Activated T-helper 17 cell treated with anti-CD3 and anti-CD28 coated beads, Interleukin-2, amount 50 U/mL, for 72 hours (primary cell): ENCODE measurements at places on chromosomes 4 and X. TPM values are rescaled to one million over a fixed set of nuclear protein-coding genes. Genes with fewer than 3 reads are reported as not detected.
A peak's percentile ranks its signal among the peaks of the same experiment; 100 is the strongest.

The GUCY1A1 gene
- not detected for total RNA-seq

DNA sequence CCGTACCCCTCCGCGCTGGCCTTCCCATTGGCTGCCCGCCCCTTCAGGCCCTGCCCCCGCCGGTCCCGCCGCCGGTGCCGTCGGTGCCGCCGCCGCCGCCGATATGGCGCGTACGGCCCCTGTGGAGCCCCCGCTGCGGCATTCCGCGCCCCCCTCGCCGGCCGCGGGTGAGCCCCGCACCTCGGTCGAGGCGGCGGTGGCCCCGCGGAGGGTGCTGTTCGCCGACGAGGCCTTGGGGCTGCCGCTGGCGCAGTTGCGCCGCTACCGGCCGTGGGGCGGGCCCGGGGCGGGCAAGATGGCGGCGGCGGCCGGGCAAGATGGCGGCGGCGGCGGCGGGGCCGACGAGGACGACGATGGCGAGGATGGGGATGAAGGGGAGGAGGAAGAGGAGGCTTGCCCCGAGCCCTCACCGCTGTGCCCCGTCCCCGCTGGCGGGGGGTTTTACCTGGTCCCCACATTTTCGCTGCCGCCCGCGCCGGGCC is at the start of gene PPP1R3F:
Gene PPP1R3F (plus strand): TSS at position 27 of the 482 bp plus-strand sequence. CDS start 77 bp downstream, at position 104.
- ATAC-seq, result peak; percentile 5

- ATAC-seq, result no peak
These were observed 103.3 kb upstream of the RBPJ start for GRCh38 chr4:26217481-26217880.

GRCh38 chrX:151985955-151986354 is 11.5 kb upstream of the GABRE start:
- no peak for ATAC-seq

GRCh38 chrX:18973527-18974192 is 10.3 kb downstream of the PHKA2 start:
- ATAC-seq, result no peak

DNA sequence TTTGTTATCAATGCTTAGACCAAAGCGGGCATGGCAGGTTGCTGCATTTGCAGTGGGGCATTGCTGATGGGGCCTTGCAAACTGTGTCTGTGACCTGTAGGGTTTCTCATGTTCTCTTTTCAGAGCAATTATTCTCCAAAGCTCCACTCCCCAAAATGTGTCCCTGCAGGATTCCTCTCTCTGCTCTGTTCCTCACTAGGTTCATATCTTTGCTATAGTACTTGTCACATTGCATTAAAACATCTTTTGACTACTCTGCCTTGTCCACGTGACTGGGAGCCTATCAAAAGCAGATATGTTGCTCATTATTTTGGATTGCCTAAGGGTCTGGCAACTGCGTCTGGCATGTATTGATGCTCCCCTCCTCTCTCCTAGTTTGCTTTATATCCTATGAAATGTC is 177.7 kb upstream of the MID1 start:
- no peak for ATAC-seq

- no peak for ATAC-seq
These were observed 151.0 kb upstream of the DKK2 start for GRCh38 chr4:107187091-107187490.

DNA sequence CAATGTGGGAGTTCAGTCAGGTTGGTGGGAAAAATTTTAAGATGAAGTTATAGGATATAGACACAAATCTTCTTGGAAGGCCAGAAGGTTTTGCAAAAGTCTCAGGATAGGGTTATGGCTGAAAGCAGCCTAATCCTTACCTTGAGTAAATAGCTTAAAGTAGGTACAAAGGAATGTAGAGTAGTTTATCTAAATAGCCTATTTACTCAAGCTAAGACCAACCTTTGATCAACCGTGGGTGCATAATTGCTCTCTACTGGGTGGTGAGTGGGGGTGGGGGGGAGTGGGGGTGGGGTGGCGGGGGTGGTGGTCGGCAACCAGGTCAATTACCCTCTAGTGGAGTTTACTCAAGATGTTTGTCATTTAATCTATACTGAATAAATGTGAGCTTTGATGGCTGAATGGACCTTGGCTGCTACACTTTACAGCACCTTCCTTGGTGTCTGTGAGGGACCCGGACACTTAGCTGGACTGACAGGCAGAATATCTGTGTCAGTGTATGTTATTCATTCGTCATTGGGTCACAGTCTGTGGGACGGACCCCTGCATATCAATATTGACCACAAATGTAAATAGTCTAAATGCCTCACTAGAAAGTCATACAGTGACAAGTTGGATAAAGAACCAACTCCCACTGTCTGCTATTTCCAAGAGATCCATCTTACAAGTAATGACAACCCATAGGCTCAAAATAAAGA is 545.7 kb upstream of the PABPC4L start:
- ATAC-seq, result no peak

- no peak for ATAC-seq
These were observed 17.8 kb downstream of the ZNF185 start for GRCh38 chrX:152915541-152916241.

The ADRA2C gene
- total RNA-seq, result not detected

The PARM1 gene
- total RNA-seq, result 0.11 TPM

DNA sequence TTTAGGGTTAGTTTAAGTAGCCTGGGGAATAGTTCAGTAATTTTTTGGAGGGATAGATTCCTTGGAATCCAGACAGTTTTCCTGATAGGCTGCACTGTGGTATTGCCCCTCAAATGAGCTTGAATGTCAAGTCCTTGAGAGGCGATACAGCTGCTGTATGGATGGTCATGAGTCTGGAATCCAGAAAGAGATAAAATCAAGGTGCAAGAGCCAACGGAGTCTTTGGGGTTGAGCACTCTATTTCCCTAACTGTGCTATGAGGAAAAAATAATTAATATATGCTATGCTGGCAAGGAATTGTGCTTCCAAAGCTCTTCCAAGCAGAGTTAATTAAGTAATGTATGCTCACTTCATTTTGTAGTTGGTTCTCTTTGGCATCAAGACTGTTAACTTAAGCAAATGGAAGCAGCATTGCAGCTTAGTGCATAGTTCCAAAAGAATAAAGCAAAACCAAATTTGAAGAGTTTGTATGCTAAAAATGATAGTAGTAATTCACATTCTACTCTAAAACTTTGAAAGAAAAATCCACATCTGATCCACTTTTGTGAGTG is 48.8 kb downstream of the LIMCH1 start:
- ATAC-seq, result no peak

The SOX3 gene
- total RNA-seq, result not detected

DNA sequence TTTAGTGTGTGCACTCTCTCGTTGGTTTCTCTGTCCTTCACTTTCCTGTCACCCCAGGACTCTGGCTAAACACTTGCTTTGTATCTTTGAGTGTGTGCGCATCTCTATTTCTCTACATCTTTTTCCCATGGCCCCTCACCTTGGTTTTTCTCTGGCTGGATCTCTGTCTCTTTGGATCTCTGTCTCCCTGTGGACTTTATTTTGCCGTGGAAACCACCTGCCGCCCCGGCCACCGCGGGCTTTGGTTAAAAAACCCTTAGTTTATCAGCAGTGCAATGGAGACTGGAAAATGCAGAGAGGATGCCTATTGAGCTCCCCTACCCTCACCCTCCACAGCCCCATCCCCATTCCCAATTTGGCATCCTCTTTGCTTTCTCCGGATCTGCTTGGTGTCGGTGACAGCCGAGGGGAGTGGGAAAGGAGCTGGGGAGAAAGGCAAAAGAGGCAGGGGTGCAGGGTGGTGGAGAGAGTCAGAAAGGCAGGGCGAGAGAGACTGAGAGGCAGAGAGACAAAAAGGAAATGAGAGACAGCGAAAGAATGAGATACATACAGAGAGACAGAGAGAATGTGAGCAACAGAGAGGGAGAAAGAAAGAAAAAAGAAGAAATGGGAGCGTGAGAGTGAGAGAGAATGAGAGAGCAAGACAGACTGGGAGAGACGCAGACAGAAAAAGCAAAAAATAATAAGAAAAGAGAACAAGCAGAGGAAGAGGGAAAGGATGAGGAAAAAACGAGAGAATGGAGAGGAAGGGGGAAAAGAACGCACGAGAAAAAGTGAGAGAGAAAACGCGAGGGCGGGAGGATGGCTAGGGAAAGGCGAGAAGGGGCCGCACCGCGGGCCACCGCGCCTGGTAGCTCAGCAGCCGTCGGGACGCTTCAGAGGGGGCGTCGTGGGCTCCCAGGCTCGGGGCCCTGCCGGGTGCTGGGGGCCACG is 688 bp downstream of the GPR101 start:
- ATAC-seq, result no peak

- no peak for ATAC-seq
These were observed 14.9 kb upstream of the PDZD4 start for GRCh38 chrX:153845195-153845594.

- ATAC-seq, result no peak
These were observed 24.3 kb downstream of the HMX1 start for GRCh38 chr4:8847331-8847730.

The PRRG3 gene
- total RNA-seq, result not detected

The STX18 gene
- 26.9 TPM for total RNA-seq

GRCh38 chrX:19840899-19841648 is 46.3 kb downstream of the SH3KBP1 start:
- peak; percentile 70 for ATAC-seq

DNA sequence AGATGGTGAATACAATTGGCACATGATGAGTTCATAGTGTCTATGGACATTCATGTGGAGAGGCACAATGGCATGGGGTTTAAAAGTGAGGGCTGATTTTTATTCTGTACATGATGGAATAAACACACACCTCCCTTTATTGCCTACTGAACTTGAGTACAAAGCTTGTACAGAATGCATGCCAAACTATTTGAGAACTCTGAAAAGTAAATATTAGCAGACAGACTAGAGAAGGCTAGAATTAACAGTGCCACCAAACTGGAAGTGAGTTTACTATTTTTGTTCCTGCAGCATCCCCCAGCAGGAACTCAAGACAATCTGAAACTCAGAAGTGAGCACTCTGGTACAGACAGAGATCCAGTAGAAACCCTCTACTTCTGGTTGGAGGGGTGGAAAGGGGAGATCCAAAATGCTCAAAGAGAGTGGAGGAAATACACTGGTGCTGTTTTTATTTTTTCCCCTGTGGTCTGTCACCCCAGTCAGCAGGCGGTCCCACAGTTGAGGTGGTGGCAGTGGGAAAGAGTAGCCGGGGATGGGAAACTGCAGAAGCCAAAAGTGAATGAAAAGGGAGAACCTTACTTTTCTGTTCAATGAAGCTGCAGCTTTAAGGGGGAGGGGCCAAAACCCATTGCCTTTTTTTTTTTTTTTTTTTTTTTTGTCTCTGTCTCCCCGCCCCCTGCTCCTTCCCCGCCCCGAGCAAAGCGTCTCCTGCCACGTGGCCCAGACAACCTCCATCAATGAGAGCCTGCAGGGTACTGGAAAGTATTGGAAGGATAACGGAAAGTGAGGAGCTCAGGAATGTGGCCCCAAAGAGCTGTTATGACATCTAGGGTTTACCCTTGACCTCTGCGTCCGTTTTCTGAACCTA is 20.5 kb downstream of the AKAP4 start:
- ATAC-seq, result no peak
